ENCODE measurements at places on chromosomes 3 and 15.

DNA sequence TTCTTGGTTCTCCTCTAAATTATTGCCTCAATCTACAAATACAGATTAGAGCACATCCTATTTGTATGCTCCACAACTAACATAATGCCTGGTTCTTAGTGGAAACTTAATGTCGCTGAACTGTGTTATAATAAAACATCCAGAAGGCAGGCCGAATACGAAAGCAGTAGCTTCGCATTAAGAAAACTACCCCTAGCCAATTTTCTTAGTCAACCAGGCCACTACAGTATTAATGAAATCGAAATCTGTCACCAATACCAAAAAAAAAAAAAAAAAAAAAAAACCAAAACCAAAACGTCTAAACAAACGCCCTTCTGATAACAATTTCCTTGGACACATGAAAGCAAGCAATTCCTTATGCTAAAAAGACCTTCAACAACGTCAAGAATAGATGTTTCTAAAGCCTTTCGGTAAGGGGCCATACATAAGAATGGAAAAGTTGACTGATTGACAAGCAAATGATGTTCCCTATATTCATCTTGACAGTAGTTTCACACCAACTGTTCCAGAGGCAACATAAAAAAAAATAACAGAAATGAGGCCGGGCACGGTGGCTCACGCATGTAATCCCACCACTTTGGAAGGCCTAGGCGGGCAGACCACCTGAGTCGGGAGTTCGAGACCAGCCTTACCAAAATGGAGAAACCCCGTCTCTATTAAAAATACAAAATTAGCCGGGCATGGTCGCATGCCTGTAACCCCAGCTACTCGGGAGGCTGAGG is 1.3 kb downstream of the DENND6A start:
- peak; percentile 22 for DNase-seq

DNA sequence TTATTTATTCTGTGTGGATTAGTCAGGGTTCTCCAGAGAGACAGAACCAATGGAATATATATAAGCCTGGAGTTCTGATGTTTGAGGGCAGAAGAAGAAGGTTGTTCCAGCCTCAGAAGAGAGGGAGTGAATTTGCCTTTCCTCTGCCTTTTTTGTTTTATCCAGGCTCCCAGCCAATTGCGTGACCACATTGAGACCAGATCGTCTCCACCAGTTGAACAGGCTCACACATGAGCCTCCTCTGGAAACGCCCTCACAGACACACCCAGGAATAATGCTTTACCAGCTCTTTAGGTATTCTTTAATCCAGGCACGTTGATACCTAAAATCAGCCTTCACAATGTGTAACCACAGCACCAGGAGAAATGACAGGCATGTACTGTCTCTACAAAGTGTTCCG is 923.1 kb downstream of the TBL1XR1 start:
- DNase-seq = no peak

GRCh38 chr15:49060710-49061495 is 14.7 kb upstream of the SECISBP2L start:
- no peak for DNase-seq

GRCh38 chr3:72489901-72490300 is 358.3 kb downstream of the SHQ1 start:
- DNase-seq = no peak

DNA sequence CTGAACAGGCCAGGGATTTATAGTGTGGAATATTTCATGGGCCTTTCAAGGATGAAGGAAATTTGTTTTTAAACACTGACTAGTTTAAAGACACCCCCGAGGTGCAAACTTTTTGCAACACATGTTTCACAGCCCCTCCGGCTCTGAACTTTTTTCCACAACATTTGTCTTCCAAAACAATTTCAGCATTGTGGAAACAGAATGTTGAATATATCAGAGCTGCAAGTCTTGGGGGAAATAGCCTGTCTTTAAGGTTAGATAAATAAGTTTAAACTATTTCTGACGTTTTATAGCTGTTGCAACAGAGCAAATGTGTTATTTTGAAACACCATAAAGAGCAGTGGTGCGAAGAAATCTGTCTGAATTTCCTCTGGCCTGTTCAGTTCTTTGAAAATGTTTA is 229.2 kb upstream of the GOLGA6L4 start:
- no peak for DNase-seq

DNA sequence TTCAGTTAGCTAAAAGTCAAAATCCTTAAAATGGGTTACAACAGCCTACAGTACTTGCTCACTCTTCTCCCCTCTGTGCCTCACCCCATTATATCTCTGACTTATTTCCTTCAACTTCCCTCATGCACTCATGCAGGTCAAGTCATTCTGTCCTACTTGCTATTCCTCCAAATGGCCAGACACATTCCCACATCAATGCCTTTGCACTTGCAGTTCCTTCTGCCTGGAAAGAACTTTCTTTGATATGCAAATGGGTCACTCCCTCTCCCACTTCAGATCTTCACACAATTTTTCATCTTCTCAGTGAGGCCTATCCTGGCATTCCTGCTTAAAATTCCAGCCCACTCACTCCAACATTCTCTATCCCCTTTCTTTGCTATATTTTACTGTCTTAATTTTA is 547.2 kb upstream of the TGFBR2 start:
- no peak for DNase-seq

- no peak for DNase-seq
Observed at GRCh38 chr15:31609258-31609681, 282.6 kb downstream of the KLF13 start.

- DNase-seq = peak; percentile 11
Observed at GRCh38 chr3:37862219-37862902, 681 bp downstream of the CTDSPL start.

DNA sequence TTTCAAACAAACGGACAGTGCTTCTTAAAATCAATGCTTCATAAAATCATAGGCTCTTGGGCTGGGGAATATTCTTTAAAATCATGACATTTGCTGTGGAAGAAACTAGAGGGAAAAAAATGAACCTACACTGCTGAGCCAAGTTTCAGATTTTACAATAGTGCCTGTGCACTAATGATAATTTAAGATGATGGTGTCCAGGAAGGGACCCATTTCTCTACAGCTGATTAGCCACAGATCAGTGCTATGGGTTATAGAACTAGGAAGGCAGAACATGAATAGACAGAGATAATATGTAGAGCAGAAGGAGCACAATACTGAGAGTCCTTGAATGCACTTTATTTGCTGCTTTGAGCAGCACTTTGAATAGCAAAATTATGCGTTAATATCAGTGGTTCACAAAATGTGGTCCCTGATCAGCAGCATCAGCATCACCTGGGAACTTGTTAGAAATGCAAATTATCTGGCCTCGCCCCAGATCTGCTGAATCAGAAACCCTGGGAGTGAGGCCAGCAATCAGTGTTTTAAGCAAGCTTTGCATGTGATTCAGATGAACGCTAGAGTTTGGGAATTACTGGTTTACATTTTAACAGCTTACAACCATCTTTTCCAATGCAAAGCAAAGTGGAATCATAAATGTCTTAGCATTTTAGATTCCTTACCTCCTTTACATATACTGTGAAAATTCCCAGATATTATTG is 135.8 kb upstream of the ANKRD28 start:
- no peak for DNase-seq

GRCh38 chr3:126995926-126996512 is 13.1 kb downstream of the PLXNA1 start:
- DNase-seq = no peak

- peak; percentile 90 for DNase-seq
Observed at GRCh38 chr15:74799856-74800558, 12.6 kb upstream of the LMAN1L start.

DNA sequence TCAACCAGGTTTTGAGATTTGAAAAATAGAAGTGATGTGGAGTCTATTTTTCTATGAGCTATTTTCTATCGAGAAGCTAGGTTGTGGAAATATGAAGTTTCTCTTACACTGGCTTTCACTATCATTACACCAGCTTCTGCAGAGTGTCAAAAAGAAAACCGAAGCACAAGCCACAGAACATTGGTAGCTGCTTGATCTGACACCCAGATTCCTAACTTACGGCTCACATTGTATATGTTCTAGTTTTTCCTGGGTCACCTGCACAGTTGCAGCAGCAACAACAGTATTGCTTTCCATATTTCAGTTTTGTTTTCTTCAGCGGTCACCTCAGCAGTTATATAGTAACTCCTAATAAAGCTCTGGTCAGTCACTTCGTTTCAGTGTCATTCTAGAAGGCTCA is 790.1 kb downstream of the PLOD2 start:
- DNase-seq = no peak

DNA sequence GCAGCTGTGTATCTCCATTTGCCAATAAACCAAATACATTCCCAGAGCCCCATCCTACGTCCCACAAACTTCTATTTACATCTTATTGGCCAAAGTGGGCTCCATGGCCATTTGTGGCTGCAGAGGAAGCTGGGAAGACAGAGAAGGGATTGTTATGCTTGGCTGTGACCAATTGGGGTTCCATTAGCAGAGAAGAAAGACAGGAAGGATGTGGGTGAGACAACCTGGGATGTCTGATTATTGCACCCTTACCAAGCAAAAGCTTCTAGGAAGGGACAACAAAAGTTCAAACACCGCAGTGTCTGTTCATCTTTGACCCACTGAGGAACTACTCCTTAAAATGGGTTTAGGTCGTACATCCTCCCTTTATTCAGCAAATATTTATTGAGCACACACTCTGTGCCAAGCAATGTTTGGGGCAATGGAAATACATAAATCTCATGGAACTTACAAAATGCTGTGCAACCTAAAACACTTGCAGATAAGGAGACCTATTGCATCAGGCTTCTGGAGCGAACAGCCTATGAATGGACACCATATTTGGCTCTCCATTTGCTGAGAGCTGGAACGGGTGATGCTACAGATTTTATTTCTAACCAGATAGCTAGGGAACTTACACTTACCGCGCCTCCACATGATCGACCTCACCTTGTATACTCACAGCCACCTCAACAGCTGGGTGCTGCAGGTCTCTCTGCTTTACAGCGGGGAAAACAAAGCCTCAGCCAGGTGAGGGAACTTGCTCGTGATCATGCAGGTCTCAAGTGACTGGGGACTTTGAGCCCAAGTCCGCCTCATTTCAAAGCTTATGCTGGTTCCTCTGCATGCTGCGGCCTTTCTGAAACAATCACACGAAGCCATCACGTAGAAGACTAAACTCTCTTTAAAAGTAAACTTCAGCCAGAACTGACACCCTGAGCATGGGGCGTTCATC is 21.4 kb upstream of the NR2E3 start:
- DNase-seq = no peak

GRCh38 chr3:51715977-51716294 is 9.1 kb downstream of the GRM2 start:
- DNase-seq = no peak

DNA sequence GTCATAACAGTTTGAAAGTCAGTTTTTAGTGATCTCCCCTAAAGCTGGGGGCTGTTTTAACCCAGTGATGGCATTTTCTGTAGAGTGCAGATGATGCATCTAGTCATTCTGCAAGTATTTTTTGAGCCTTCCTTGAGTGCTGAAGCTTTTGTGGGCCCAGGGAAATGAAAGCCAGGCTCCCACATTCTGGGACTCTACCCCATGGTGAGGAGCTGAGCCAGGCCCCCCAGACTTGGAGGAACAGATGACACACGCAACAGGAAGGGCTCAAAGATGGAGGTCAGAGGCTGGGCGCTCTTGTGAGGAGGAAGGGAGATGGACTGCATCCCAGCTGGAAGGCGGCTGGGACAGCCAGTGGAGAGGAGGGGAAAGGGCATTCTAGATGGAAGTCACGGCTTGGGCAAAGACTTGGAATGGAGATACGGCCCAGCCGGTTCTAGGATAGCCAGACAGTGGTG is 40.8 kb downstream of the MRAS start:
- DNase-seq = peak; percentile 20

- peak; percentile 86 for DNase-seq
Observed at GRCh38 chr3:128075522-128076482, 23.6 kb downstream of the SEC61A1 start.

DNA sequence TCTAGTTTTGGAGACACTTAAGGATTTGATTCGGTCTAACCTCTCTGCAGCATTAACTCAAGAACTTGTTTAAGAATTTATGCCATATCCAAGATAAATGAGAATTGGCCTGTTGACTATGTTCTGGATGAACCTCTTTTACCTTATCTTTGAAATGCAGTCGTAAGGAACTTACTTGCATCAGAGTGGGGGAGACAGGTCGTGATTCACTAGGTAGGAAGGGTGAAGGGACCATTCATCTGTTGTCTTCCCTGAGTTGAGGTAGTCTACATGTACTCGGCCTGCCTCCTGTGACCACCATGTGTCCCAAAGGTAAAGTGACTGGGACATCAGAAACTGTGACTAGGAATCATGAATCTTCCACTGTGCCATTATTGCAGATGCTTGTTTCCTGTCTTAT is 248.0 kb upstream of the P2RY1 start:
- DNase-seq = no peak

- DNase-seq = no peak
Observed at GRCh38 chr15:39363761-39364586, 216.9 kb upstream of the THBS1 start.

- peak; percentile 19 for DNase-seq
Observed at GRCh38 chr15:38522922-38523321, 41.7 kb downstream of the RASGRP1 start.

GRCh38 chr15:67501177-67501835 is 19.6 kb upstream of the C15orf61 start:
- peak; percentile 13 for DNase-seq

- DNase-seq = no peak
Observed at GRCh38 chr3:197682713-197683112, 54.0 kb downstream of the RUBCN start.

GRCh38 chr3:159926573-159926972 is 62.1 kb upstream of the IL12A start:
- no peak for DNase-seq

GRCh38 chr3:126438746-126439145 is 36.9 kb downstream of the ZXDC start:
- no peak for DNase-seq

DNA sequence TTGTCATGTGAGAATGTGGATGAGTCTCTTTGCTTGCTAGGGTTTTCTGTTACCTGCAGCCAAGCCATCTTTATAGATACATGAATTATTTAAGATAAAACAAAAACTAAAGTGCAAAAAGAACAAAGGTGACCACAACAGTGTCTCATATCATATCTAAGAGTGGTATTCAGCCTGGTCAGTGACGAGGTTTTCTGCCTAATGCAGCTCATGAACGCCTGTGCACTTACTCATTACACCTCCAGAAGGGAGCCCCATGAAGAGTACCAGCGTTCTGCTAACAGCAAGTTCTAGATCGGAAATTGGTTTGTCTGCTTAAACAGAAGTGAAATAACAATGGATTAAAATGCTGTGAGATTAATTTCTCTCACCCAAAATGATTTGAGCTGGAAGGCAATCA is 19.2 kb downstream of the PXYLP1 start:
- DNase-seq = no peak

- no peak for DNase-seq
Observed at GRCh38 chr3:52174896-52175295, 20.7 kb upstream of the POC1A start.

All from activated CD4-positive, alpha-beta T cell treated with anti-CD3 and anti-CD28 coated beads, Interleukin-10, Interleukin-2, amounts not matched to agents 100 ng/mL and 50 ng/mL, durations not matched to agents 16 hours and 8 hours (primary cell).